Stimulated activated effector memory CD8-positive, alpha-beta T cell treated with anti-CD3 and anti-CD28 coated beads, Interleukin-12 subunit alpha, Interleukin-12 subunit beta, amount 100 ng/mL, for 72 hours (primary cell): ENCODE measurements at places on chromosomes 12 and 14.

DNA sequence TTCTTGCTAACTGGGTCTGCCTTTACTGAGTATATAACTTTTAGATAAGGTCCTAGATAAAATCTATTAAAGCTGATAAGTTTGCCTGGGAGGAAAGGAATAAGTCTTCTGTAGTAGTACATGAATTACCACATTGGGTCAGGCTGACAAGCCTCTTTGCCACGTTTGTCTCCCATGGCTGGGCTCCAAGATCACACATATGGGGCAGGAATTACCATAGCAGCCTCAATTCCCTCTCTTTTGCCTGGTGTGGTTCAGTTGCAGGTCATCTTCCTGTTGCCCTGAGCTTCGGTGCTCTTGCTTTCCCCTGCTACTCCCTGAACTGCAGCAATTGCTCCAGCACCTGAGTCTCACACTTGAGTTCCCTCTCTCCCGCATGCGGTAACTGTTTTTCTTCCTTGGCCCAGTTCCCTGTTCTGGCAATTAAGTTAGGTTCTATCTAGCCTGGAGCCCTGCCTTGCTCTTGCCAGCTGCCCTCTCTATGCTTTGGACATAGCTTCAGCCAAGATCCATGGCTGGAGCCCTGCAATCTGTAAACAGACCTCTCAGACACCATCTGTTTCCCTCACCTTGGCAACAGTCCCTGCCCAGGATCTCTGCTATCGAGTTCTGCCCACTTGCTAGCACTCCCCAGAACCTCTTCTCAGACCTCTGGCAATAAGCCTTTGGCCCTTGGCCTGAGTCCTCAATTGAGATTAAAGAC is 5.8 kb upstream of the GLT8D2 start:
- no peak for DNase-seq

DNA sequence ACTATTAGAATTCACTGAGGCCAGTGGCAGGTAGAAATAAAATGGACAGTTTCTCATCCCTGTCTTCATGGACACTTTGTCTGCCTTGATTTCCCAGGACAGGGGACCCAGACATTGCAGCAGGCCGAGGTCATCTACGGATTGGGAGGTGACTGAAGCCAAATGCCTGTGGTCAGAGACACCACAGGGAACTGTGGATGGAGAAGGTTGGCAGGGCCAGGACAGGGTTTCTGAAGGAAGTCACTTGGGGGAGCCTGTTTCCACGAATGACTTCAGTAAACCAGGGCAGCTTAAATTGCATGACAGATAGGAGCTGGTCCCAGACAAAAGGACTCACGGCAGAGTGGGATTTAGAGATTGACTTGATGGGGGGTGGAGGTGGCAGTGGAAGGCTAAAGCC is 224.9 kb downstream of the NTF3 start:
- DNase-seq = no peak

DNA sequence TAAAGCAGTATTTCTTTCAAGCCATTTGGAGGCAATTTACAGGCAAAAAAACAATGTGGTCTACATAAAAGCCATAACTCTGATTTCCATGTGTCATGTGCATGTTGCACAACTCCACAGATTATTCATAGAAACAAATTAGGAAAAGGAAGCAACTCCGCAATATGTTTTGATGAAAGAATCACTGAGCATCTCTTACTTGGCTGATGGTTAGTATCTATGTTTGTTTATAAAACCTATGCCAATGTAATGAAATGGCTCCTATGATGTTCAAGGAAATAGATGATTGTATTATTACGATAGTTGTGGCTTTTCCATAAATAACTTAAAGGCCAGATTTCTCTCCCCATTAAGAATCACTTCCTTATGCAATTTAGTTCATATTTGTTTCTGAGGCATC is 373.7 kb downstream of the CCDC91 start:
- DNase-seq = no peak

DNA sequence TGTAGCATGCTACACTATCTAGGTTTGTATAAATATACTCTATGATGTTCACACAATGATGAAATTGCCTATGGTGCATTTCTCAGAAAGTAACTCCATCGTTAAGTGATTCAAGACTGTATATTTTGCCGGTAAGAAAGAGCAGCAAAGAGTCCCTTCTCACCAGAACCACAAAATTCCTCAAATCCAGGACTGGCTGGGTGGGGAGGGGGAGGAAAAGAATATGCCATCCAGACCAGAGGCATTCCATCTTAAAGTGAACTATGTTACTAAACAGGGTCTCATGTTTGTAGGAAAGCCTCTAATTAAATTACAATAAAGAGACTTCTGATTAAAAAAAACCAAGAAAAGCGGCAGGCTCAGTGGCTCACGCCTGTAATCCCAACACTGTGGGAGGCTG is 11.5 kb downstream of the UBE2N start:
- no peak for DNase-seq
